H7 (cell line): ENCODE measurements at places on chromosomes 16 and 17.
A peak's percentile ranks its signal among the peaks of the same experiment; 100 is the strongest.

DNA sequence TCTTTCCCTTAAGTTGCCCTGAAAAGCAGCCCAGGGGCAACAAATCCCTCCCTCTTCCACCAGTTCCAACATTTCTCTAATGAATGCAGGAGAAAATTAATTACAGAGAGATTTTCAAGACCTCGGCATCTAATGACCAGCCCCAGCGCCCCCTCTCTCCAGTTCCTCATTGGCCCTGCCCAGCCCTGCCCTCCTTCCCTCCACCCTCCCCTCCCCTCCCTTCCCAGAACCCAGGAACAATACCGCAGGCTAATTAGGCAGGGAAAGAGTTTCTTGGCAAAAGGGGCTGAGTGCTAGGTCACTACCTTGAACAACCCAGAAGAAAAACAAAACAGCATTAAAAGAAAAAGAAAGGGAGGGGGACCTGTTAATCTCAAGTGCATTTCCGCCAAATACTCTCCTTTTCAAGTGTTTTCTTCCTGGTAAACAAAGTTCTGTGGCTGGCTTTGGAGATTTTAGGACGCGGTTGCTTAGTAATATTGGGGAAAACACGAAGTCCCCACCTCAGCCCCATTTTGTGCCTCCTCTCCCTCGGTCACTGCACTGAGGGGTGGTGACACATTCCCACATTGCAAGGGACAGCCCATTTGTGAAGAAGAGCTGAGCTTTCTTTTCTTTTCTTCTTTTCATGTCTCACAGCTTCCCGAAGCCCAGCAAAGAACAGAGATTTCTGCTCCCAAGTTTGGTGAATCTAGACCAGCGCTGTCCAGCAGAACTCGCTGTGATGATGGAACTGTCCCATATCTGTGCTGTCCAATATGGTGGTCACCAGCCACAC lies 215.4 kb downstream of the SOX9 start:
- DNase-seq: peak; percentile 77

DNA sequence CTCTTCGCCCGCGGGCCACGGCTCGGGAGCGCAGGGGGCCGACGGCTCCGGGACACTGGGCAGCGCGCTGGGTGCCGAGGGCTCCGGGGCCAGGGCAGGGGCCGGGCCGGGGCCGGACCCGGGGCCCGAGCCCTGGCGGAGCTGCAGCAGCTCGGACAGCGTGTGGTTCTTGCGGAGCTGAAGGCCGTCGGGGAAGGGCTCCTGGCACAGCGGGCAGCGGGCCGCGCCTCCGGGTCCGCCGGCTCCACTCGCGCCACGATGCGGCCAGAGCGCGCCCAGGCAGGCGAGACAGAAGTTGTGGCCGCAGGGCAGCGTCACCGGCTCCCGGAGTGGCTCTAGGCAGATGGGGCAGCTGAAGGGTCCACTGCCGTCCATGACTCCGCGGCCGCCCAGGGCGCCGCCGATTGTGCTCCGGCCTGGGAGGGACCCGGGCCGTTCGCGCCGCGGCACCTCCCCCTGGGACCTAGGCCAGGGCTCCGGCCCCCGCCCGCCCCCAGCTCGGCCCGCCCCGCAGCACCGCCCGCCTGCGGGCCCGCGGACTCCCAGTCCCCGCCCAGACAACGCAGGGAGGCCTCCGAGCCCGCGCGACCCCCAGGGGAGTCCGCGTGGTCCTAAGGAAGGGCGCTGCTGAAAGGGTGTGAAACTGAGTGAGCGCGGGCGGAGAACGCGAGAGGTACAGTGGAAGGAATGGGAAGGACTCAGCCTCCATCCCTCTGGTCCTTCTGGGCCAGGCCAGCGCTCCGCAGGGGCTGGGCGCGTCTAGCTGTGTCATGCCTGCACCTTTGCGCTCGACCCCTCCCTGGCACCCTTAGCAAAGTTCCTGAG lies at the start of gene TRIM47:
Gene TRIM47, minus strand, starts transcription at position 408 of the 825 bp plus-strand sequence. Its CDS starts 33 bp downstream, at position 375.
- DNase-seq: peak; percentile 86

- peak; percentile 63 for DNase-seq
Measured at GRCh38 chr17:5115673-5116651, at the start of gene USP6. Gene USP6 (plus strand): TSS chr17:5116032. CDS start chr17:5130368, 14,336 bp downstream.

- no peak for DNase-seq
Measured at GRCh38 chr17:44071198-44071520, 624 bp downstream of the G6PC3 start.

GRCh38 chr17:73482894-73483293 lies 161.4 kb downstream of the SDK2 start:
- peak; percentile 50 for DNase-seq

DNA sequence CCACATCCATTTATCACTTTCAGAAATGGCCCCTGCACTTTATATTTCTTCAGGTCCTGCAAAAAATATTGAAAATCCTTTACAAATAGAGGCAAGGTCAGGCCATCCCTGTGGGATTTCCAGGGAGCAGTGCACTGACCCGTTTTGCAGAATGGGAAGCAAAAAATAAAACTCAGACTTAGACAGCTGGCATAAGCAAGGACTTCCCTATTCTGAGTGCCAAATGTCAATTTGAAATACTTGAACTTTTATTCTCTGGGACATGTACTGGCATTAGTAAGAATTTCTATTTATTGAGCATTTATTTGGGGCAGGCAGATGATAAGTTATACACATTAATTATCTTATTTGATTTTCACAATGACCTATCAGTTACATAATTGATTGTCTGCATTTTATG lies 32.4 kb downstream of the PRKCB start:
- DNase-seq: no peak

GRCh38 chr17:76560877-76561221 lies 21.0 kb downstream of the PRCD start:
- no peak for DNase-seq

- DNase-seq: peak; percentile 78
Measured at GRCh38 chr16:4454623-4455022, 19.8 kb downstream of the NMRAL1 start.

- DNase-seq: no peak
Measured at GRCh38 chr17:42363767-42364585, 24.3 kb downstream of the STAT3 start.

GRCh38 chr17:50052822-50053653 lies 2.9 kb upstream of the ITGA3 start:
- no peak for DNase-seq

GRCh38 chr17:68576811-68577496 lies 24.2 kb downstream of the FAM20A start:
- no peak for DNase-seq

- DNase-seq: no peak
Measured at GRCh38 chr17:30493780-30494179, 16.6 kb downstream of the GOSR1 start.

DNA sequence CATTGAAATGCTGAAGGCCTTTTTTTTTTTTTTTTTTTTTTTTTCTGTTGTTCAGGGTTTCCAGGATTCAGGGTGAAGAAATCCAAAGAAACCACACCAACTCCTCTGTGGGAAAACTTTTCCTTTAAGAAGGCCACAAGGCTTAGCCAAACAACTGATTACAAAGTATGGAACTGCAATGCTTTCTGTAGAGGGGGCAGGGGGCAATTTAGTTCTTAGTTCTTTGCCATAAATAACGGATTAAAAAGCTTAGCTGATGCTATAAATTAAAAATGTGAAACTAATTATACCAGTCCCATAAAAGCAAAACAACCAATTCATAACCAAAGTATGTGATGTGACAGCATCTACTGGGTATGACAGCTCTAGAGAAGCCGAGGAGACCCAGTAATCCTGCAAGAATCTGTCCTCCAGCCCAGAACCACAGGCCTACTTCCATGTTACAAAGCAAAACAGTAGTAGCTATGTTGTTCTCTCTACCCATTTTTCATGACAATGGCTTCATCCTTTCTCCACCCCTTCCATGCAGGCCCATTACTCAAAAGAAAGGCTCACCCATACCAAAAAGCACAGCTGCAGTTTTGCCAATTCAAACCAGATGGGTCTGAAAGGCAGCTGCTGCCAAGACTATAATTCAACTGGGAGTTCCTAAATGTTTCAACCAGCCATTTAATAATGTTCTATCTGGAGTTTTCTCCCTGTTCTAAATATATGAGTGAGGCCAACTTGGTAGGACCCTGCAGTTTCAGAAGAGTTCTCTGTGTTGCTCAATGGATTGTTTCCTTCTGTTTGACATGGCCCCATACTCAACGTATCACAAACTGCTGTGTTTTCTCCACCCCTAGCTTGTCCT lies 167.1 kb upstream of the ZFHX3 start:
- no peak for DNase-seq

DNA sequence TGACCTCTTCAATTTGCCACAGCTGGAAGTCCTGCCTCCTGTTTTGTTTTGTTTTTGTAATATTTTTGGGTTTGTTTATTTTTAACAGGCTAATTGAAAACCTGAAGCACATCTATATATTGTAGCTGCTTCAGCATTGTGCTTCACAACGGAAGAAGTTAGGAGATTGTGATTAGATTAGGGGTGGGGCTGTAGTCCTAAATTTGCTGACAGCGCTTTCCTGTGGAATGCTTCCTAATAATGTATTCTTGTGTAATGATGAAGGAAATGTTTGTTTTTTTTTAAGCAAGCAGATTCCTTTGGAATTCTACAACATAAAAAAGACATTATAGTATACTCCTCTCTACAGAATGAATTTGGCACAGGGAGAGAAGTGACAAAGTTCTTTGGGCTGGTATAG lies 70.1 kb downstream of the NLK start:
- DNase-seq: no peak

DNA sequence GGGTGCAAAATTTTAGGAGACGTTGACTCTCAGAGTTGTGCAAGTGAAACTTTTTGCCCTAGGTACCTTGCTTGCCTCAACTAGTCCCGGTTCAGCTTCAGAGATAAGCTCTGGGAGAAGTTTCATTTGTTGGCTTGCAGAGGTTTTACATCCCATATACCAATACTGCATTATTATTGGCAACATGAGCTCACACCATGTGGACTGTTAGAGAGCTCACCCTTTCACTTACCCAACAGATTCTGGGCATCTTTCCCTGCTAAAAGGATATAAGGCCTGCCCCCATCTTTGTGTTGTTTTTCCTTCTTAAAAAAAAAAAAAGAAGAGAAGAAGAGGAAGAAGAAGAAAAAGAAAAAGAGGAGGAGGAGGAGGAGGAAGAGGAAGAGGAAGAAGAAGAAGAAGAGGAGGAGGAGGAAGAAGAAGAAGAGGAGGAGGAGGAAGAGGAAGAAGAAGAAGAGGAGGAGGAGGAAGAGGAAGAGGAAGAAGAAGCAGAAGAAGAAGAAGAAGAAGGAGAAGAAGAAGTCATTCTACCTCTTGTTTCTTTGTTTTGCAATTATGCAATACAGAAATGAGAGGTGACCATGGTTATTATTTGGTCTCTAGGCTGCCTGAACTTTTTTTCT lies 292.6 kb upstream of the IRX3 start:
- DNase-seq: no peak

- DNase-seq: no peak
Measured at GRCh38 chr17:59550703-59551102, 14.7 kb upstream of the DHX40 start.

GRCh38 chr16:66036184-66036583 lies 330.3 kb upstream of the CDH5 start:
- no peak for DNase-seq

DNA sequence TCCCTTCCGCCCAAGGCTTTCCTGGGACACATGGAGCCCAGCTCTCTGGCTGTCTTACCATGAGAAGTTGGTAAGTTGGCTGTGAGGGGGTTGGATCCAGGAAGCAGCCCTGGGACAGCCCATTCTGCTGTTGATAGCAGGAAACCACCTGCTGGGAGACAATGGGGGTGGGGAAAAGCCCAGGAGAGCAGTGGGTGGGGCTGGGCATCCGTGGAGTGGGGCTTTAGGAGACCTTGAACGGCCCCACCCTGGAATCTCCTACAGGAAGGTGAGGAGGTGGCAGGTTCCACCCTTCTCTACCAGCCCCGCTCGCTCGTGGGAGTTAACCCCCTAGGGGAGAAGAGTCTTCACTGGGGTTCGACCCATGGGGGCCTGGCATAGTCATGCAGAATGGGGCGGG lies 5.8 kb downstream of the TMEM92 start:
- DNase-seq: peak; percentile 59

DNA sequence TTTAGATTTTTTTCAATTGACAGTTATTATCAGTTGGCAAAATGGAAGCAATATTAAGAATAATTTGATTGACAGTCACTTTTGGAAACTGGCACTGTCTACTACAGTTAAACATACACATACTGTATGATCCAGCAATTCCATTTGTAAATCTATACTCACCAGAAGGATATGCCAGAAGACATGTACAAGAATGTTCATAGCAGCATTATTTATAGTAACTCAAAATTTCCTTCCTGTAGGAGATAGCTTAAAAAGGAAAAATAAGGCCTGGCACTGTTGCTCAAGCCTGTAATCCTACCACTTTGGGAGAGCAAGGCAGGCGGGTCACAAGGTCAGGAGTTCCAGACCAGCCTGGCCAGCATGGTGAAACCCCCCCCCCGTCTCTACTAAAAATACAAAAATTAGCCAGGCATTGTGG lies 89.3 kb downstream of the VMP1 start:
- DNase-seq: no peak

GRCh38 chr16:88069397-88070168 lies 118.3 kb downstream of the BANP start:
- peak; percentile 65 for DNase-seq

- no peak for DNase-seq
Measured at GRCh38 chr16:84528322-84528721, 23.9 kb upstream of the MEAK7 start.

GRCh38 chr16:87127061-87127765 lies 190.0 kb downstream of the C16orf95 start:
- peak; percentile 60 for DNase-seq

DNA sequence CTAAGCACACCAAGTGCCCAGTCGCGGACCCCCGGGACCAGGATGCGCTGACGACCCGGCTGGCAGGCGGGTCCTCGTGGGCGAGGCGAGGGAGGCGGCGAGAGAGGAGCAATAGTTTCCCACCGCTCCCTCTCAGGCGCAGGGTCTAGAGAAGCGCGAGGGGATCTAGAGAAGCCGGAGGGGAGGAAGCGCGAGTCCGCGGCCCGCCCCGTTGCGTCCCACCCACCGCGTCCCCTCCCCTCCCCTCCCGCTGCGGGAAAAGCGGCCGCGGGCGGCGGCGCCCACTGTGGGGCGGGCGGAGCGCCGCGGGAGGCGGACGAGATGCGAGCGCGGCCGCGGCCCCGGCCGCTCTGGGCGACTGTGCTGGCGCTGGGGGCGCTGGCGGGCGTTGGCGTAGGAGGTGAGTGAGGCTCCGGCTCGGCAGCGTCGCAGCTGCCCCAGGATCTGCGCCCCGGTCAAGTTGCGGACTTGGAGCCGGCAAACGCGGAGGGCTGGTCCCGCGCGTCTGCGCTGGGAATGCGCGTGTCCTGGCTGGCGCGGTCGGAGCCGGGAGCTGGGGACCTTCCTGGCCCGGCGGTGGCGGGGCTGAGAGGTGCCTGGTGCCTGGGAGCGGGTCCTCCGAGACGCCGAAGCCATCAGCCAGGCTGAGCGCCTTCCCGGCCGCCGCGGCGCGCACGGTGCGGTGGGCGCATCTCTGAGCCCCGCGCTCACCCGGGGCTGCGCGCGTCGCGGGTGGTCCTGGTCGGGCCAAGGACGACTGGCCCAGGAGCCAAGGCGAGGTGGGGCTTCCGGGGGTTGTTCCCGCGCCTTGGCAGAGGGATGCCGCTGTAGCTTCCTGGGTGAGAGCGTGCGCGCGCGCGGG lies at the start of gene ITGB3:
Gene ITGB3, plus strand, starts transcription at position 287 of the 862 bp plus-strand sequence. Its CDS starts 35 bp downstream, at position 322.
- peak; percentile 92 for DNase-seq

GRCh38 chr16:84362471-84362941 lies 5.8 kb upstream of the ATP2C2 start:
- DNase-seq: peak; percentile 53

DNA sequence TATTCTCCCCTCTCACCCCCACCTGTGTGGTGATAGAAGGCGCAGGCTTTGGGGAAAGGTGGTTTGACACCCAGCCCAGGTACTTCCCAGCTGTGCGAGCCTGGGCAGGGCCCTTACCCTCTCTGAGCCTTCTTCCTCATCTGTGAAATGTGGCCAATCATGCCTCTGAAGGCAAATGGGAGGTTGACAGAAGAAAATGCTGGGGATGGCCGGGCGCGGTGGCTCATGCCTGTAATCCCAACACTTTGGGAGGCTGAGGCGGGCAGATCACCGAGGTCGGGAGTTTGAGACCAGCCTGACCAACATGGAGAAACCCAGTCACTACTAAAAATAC lies 43.7 kb downstream of the CRISPLD2 start:
- DNase-seq: peak; percentile 9
